NCI-H345 (cell line): ENCODE measurements at places on chromosomes 12 and 14.

- no peak for DNase-seq
Measured at GRCh38 chr12:34121360-34121759, 99.1 kb downstream of the ALG10 start.

DNA sequence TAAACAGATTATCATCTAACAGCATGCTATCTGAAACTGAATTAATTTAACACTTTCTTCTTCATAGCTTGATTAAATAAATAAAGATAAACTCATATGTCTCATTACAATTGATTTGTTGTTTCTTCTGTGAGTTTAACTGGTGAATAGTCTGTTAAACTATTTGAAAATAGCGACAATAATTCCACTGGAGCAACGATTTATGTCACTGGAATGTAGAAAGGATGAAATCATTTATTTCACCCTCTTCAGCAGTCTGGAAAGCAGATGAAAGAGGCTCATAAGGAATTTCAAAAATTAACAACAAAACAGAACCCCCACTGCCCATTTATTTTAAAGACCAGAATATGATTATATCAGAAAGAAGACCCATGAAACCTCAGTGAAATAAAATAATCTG lies 1165.1 kb upstream of the USP15 start:
- DNase-seq, result no peak

- DNase-seq, result no peak
Measured at GRCh38 chr14:87995500-87996290, 2.7 kb upstream of the GALC start.

DNA sequence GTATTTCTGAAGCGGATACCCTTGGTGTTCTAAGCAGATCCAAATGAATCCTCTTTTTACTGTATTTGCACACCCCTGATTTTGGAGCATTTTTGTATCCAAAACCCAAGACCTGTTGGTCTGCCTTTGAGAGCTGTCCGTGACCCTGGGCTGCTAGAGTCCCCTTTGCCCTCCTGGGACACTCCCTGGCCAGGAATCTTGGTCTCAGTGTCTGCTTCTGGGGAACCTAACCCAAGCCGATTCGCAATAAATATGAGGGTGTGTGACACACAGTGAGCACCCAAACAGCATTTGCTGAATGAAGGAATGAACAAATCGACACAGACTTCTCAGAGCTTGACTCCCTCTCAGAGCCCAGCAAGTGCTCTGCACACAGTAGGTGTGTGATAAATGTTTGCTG lies 92.9 kb downstream of the SCARB1 start:
- no peak for DNase-seq

DNA sequence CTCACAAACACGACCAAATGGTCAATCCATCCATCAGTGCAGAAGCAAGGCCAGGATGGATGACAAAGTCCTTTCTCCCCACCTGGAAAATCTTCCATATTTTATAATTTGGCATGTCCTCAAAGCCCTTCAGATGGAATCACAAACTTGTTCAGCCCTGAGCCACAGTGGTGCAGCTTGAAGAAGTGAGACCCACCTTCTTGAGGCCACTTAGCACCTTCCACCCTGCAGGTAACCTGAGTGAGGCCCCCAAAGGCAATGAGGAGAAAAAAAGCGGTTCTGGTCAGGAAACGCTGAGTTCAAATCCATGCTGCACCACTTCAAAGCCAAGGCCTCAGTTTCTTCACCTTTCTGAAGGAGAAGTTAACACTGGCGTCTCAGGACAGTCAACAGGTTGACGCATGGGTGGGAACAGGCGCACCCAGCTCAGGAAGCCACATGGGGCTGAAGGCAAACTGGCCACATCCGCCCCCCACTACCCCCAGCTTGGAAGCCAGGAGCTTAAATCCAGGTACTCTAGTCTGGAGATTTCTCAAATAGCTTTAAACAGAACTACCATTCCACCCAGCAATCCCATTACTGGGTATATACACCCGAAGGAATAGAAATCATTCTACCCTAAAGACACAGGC lies 320.4 kb downstream of the BCL11B start:
- DNase-seq, result no peak

- DNase-seq, result no peak
Measured at GRCh38 chr14:45743884-45744283, 490.9 kb upstream of the MIS18BP1 start.

GRCh38 chr12:95739561-95740313 lies 50.8 kb downstream of the NTN4 start:
- DNase-seq, result no peak

- DNase-seq, result no peak
Measured at GRCh38 chr12:107127482-107128430, 34.4 kb upstream of the CRY1 start.

GRCh38 chr12:116922194-116922897 lies 11.6 kb downstream of the FBXW8 start:
- no peak for DNase-seq

- DNase-seq, result no peak
Measured at GRCh38 chr14:100862277-100862676, 36.4 kb downstream of the MEG3 start.

GRCh38 chr14:71105177-71105576 lies 197.9 kb downstream of the PCNX1 start:
- no peak for DNase-seq
